NCI-H460 (cell line): ENCODE measurements at places on chromosomes 12 and 14. TPM values are rescaled to one million over a fixed set of nuclear protein-coding genes. Genes with fewer than 3 reads are reported as not detected.
A peak's percentile ranks its signal among the peaks of the same experiment; 100 is the strongest.

TEX52 gene
- not detected in 2 replicates for total RNA-seq

PLEK2 gene
- 5.9 and 7.1 TPM in 2 replicates for total RNA-seq

PIK3C2G gene
- 0.10 TPM in 1 of 2 replicates, not detected in the other for total RNA-seq

CMA1 gene
- not detected in 2 replicates for total RNA-seq

CNTN1 gene
- 44.9 and 45.0 TPM in 2 replicates for total RNA-seq

RFLNA gene
- total RNA-seq, result not detected in 2 replicates

PPP2R5E gene
- total RNA-seq, result 26.9 and 28.1 TPM in 2 replicates

DNA sequence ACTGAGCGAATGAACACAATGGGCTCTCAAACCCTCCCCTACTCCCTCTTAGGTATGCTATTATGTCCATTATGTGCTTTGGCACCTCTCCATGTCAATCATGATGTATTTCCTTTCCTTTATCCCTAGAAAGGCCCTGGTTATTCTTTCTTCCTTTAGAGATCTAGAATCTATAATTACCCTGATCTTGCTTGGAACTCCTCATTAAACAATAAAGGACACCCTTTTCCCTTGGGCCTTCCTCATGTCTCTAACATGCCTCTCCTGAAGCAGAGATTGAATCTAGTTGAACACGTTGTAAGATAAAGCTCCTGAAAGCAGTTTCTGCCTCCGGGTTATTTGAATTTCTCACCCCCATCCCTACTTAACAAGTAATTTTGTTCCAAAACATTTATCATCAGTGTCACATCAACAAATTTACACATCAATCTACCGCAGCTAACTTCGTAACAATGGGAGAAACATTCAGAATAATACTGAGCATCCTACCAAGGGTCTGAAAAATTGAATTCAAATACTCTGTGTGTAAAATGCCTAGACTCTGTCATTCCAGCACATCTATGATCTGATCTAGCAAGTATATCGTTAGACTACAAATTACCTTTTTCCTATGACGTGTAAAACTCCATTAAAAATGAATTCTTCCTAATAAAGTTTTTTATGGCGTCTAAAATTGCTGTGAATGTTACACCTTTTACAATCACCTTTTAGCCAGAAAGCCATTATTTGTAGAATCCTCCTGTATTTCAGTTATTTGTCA, 5.4 kb downstream of the USP44 start:
- no peak for DNase-seq

GRCh38 chr12:76192416-76192815, 107.9 kb upstream of the NAP1L1 start:
- no peak for DNase-seq

- DNase-seq, result peak; percentile 49
Observed at GRCh38 chr14:40983604-40984003, 623.1 kb upstream of the LRFN5 start.

DNA sequence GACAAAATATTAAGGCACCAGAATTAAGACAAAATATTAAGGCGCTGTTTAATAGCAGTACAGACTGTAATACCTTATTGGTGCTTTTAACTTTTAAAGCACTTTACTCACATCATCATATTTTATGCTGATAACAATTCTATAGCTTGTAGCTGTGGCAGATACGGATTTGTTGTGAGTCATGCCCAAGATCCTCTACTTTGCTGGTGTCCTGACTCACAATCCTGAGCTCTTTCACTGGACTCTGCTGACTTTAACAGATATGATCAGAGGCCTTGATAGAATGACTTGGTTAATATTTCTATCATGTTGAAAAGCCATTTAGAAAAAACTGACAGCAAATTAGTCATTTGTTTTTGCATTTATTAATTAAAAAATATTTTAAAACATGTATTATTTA, 99.0 kb upstream of the PKP2 start:
- DNase-seq, result no peak

- DNase-seq, result no peak
Observed at GRCh38 chr12:95724767-95725166, 65.8 kb downstream of the NTN4 start.

DNA sequence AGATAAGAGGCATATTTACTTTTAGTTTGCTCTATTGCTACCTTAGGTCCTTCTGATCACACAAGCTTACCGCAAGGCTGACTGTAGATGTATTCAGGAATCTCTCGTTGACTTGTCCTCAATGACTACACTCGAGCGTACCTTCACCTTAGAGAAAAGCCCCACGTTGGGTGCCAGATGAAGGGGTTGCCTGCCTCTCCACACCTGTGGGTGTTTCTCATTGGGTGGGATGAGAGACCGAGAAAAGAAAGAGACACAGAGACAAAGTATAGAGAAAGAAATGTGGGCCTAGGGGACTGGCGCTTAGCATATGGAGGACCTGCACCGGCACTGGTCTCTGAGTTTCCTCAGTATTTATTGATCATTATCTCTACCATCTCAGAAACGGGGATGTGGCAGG, 51.8 kb downstream of the ASCL4 start:
- no peak for DNase-seq

- no peak for DNase-seq
Observed at GRCh38 chr12:91189516-91189915, 6.9 kb upstream of the DCN start.

- DNase-seq, result no peak
Observed at GRCh38 chr12:22578328-22578727, 34.0 kb upstream of the C2CD5 start.

DNA sequence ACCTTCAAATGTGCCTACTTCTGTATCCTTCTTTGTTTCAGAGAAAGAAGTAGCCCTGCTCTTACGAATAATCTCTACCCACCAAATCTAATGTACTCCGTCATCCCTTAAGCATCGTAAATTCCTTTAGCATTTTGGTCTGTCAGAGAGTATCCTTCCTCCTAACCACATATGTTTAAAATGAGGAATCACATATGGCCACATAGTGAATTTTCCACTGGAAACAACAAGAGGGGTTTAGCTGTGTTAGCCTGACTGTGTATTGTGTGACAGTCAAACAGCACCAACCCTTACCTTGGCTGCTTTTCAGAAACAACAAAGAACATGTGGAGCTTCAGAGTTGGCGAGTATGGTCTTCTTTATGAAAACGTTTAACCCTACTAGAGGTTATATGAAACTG, 5.5 kb downstream of the LUM start:
- DNase-seq, result no peak
